NCI-H1436 (cell line): ENCODE measurements at places on chromosomes 3 and 15.

DNA sequence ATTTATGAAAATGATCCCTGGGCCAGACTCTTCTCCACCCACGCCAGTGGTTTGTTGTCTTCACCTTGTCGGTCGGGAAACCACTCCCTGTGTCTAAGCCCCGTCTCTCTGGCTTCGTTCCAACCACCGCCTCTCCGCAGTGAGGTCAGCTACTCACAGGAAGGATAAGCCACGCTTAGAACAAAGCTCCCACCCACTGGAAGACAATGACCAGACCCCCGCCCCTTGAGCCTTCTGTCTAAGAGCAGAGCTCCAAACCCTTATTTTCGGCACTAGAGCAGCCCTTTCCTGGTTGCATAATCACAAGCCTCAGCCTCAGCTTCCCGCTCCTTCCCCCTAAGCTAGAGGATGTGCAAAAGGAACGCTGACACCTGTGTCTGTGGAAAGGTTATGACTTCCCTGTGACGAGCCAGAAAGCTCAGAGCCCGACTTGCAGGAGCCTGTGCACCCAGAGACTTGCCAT lies 114.9 kb upstream of the MEF2A start:
- no peak for DNase-seq

- DNase-seq, result no peak
Measured at GRCh38 chr15:98420837-98421236, 227.5 kb upstream of the IGF1R start.

DNA sequence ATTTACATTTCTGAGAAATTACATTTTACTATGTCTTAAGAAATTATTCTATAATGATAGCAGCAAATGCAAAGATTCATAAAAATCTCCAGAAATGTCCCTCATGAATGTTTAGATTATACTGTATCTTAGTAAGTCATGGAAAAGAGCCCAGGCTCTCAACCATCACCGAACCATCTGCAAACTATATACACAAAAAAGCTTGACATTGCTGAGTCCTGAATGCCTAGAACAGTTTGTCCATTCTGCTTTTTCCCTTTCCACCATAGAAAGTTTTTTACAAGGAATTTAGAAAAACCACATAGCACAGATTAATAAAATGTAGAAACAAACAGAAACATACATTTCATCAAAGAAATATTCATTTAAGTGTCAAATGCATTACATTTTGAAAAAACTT lies 83.6 kb downstream of the MYO9A start:
- DNase-seq, result no peak

GRCh38 chr15:67865331-67865730 lies 25.5 kb upstream of the RNU6-1 start:
- DNase-seq, result no peak

DNA sequence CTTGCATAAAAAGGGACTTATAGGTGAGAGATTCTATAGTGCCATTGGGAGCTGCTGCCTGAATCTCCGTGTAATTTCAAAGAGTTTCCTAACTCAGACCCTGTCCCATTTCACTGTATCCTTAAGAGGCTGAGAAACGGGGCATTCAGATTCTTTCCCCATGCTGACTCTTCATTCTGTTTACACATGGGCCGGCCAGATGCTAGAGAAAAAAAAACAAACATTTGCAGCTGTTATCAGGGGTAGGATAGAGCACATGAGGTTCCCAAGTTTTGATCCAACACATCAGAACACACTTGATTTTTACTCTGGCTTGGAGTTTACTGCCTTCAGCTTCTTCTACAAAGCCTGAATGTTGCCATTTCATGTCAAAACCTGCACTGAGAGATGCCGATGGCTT lies 215.9 kb upstream of the TPRG1 start:
- no peak for DNase-seq

DNA sequence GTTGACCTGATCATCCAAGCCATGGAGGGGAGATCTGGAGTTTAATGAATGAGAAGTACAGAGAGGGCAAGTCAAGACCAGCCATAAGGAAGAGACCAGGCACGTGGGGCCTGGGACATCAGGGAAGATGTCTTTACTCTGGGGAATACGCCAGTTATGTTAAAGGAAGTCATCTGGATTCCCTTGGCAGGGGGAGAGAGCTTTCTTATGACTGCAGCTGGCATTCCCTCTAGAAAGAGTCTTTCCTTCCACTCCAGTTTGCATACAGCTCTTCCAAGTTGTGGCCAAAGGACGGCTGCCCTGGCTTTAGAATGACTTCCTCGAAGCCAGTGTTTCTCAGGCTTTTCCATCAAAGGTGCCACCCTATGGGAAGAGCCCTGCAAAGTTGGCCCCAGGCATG lies 93.6 kb upstream of the AGBL1 start:
- DNase-seq, result no peak
